ENCODE measurements at places on chromosomes 2 and 18.

GRCh38 chr2:199916980-199917379, 5.9 kb downstream of the C2orf69 start:
- no peak for DNase-seq

GRCh38 chr18:76923485-76924085, 101.2 kb downstream of the ZNF236 start:
- no peak for DNase-seq

DNA sequence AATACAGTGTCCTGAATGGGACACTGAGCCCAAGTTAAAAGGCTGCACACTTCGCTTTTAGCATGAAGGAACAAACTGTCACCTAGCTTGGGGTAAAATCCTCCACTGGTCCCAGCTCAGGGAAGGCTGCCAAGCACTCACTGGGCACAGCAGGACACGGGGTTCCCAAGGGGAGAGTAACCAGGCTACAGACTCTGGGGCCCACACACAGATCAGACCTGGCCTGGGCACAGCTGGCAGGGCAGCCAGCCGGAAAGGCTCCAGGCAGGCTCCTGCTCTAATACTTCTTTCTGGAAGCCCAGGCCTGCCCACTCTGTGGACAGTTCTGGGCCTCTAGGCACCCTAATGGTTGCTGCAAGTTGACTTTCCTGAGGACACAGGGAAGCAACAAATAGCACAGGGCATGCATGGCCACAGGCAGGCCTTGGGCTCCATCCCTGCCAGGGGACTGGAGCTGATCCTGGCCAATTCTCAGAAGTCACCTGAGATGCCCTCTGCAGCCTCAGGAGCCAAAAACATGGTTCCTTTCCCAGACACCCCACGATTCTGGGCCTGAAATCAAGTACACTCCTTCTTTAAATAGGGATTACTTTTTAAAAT, 18.7 kb upstream of the SULT1C3 start:
- no peak for DNase-seq

DNA sequence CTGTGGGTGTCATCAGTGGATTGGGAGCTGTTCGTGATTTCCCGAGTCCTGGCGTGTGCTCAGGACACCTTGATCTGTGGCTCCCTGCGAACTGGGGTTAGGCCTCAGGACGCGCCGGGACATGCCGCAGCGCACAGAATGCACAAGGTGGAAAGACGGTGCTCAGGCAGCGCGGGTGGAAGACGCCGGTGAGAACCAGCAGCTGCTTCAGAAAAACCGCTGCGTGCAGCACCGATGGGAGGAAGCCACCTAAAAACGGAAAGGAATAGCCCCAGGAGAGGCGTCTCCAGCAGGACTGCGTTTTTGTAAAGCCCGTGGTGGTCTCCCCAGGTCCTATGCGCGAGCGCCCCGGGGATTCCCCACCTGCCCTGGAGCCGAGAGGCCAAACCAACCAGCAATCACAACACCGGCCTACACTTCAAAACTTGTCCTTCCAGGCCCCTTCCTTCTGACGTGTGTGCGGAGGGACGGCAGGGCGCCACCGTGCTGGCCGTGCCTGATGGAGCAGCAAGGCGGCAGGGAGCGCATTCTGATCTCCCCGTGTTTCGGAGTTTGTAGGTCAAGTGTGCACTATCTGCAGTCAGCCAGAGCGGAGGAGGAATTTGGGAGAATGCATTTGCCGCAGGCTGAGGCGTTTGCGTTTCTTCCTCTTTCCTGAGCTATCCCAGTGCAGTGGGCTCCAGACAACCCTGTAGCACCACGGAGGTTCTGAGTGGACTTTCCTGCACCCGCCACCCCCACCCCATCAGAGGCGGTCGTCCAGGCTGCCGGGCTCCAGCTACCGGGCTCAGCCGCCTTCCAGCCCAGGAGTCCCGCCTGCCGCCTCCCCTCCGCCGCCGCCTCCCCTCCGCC, 32.2 kb downstream of the RTP5 start:
- DNase-seq, result no peak

- no peak for DNase-seq
These were observed 176.7 kb downstream of the GLI2 start for GRCh38 chr2:120912101-120912985.

DNA sequence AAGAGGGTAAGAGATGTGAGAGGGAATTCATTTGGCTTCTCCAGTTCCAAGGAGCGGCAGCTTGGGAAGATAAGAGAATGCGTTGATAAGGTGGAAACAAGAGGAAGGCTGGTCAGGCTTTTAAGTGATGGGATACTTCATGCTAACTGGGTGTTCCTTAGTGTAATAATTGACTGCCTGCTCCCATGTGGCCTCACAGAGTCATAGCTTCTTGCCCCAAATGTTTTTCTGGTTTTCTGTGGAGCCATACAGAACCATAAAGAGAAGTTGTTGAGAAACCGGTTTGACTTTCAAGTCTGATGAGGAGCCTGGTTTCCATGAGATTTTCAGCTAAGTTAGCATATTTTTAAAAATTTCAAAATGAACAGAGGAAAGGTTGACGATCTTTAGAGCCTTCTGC, 97.5 kb upstream of the ZFP36L2 start:
- DNase-seq, result no peak

GRCh38 chr2:70886541-70886987, 49.1 kb upstream of the ATP6V1B1 start:
- no peak for DNase-seq

- DNase-seq, result no peak
These were observed 183.7 kb upstream of the SIX2 start for GRCh38 chr2:45192991-45193390.

GRCh38 chr2:84924173-84925106, 19.0 kb downstream of the TMSB10 start:
- DNase-seq, result no peak

- DNase-seq, result no peak
These were observed 25.5 kb upstream of the VIT start for GRCh38 chr2:36670881-36671595.

DNA sequence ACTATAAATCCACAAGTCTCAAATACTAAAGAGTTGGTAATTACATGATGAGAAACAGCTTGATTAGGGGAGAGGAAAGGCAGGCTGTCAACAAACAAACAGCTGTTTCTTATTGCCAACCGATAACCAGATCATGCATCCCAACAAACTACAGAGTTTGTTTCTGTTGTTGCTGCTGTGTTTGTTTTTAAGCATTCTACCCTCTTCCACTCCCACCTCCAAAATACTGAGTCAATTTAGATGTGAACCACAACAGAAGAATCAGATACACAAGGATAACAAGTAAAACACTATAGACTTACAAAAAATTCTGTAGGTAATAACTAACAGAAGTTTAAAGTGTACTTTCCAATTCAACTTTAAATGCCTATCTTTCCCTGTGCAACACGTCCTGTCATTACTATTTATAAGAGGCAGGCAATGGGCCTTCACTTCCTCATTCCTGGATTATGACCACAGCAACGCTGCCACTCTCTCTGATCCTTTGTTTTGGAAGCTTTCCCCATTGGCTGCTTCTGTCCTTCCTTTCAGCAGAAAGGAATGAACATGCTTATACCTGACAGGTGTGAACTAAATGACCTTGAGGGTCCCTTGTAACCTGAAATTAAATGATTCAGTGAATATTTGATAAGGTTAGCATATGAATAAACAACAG, 152.0 kb downstream of the SRBD1 start:
- DNase-seq, result no peak

- no peak for DNase-seq
These were observed 171.0 kb downstream of the ANAPC1 start for GRCh38 chr2:111712940-111713515.

GRCh38 chr2:196544906-196545433, 94.5 kb upstream of the CCDC150 start:
- DNase-seq, result no peak

GRCh38 chr2:78832481-78832880, 193.0 kb upstream of the REG3G start:
- DNase-seq, result no peak

GRCh38 chr18:23067236-23067635, 68.0 kb upstream of the CABLES1 start:
- no peak for DNase-seq

- peak; percentile 26 for DNase-seq
These were observed 42.1 kb upstream of the TAF1B start for GRCh38 chr2:9800975-9801726.

- no peak for DNase-seq
These were observed 3.2 kb downstream of the WBP1 start for GRCh38 chr2:74461187-74462053.

- DNase-seq, result no peak
These were observed 53.6 kb upstream of the DDX18 start for GRCh38 chr2:117760916-117761315.

GRCh38 chr2:25920336-25920735, 42.0 kb upstream of the ASXL2 start:
- DNase-seq, result no peak

GRCh38 chr18:74446631-74447403, 10.3 kb downstream of the DIPK1C start:
- DNase-seq, result no peak

DNA sequence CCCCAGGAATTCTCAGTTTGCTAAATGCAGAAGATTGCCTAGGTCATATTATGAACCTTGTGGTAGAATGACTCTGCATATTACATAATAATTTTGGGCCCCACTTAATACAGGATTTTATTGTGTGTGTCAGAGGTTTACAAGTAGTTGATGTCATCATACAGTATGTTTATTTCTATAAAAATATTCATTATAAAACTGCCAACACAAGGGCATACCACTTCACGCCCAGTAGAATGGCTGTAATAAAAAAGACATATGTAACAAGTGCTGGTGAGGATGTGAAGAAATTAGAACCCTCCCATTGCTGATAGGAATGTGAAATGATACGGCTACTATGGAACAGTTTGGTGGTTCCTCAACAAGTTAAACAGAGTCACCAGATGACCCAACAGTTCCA, 61.4 kb upstream of the TWSG1 start:
- no peak for DNase-seq

- no peak for DNase-seq
These were observed 9.4 kb downstream of the GPD2 start for GRCh38 chr2:156445296-156446220.

DNA sequence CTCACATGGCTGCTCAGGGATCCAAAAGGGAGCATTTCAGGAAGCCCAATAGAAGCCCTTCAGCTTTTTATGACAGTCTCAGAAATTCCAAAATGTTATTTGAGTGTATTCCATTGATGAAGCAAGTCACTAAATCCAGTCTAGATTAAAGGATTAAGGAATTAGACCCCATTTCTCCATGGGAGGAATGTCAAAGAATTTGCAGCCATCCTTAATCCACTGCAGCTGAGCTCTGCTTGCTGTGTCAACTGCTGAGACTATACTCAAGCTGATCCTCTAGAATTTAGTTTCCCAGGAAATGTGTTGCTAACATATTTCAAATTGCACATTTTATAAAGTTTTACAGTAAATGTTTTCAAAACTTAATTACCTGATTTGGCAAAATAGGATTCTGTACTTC, 28.4 kb upstream of the C2orf69 start:
- DNase-seq, result no peak

GRCh38 chr18:61245276-61245675, 88.0 kb upstream of the CDH20 start:
- no peak for DNase-seq

DNA sequence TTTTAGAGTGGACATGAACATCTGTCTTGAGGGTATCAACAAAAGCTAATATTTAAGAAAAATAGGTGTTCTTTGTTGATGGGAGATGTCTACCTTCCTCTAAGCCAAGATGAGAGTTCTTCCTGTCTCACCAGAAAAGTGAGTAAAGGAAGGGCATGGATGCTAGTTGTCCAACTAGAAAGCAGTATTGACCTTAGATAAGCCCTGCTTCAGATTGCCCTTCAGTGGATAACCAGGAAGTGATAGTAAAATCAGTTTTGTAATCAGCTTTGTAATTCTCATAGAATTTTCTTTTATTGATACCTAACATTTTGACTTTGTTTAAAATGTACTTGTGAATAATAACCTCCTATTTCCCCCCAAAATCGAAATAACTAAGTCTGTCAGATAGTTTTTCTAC, 134.7 kb downstream of the ZNF407 start:
- DNase-seq, result no peak

- no peak for DNase-seq
These were observed 12.2 kb downstream of the STK25 start for GRCh38 chr2:241496003-241496707.

DNA sequence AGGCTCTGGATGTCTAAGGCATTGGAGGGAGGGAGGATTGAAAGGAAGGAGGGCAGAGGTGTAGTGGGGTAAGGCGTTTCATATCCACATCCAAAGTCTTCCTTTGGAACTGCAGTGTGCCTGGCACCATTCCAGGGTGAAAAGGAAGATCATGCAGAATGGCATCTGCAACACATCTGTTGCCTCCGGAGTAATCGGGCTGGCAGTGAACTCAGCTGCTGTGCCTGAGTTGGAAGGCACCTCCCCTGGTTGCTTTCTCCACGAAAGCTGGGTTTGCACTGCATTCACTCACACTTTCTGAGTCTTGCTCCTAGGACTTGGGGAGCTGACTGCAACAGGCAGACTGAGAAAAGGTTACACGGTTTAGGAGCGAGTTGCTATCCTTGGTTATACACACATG, 30.3 kb upstream of the SEC11C start:
- no peak for DNase-seq

DNA sequence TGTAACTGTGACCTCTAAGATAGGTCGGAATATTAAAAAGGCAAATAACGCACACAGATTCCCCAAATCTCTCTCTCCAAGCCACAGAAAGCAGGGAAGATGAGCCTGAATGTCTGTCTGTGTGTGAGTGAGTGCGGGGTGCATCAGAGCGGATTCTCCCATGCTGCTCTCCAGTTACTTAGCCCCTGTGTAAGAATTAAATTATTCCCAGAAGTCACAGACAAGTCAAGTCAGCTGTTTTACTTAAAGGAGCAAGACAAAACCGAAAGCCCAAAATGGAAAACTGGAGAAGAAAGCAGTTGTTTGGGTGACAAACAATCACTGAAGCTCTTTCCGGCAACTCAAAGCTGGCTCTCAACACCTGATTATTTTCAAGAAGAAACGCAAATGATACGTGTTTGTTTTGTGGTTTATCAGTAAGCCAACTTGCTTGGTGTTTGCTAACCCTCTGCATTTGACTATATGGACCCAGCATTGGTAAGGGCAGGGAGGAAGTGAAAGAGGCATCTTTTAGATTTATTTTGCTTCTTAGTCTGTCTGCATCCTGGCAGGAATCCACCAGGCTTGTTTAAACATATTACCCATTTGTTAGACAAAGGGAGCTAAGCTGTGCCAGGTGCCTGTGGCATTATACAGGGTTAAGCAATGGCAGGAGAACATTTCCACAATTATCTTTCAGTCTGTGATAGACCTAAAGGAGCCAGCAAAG, 121.5 kb upstream of the CREB1 start:
- no peak for DNase-seq

Data from stimulated activated CD4-positive, alpha-beta T cell treated with anti-CD3 and anti-CD28 coated beads, TNF-alpha, amount 100 ng/mL, for 1 hour (primary cell).